Posterior cingulate gyrus (tissue), 11 donors: ENCODE measurements at places on chromosomes 2 and 18.

DNA sequence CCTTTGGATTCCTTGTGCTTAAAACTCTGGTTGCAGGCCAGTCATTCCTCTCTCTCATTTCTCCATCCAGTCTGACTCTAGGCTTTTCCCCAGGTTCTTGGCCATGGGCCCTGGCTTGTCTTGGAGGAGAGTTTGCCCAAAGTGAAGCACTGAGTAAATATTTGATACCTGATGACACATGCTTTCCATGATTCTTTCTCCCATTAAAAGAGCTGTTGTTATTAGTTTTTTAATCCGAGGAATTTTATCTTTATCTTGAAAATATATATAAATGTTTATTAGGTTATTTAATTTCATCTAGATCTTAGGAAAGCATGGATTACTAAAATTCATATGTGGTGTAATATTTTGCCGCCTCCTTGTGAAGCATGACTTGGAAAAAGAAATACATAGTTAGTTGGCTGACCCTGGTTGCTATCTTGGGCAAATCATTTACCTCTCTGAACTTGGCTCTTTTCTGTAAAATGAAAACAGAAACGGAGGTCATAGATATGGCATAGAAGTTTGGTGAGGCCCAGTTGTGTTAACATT is 650.1 kb downstream of the SLC4A3 start:
- no peak for DNase-seq

- no peak for DNase-seq
Observed at GRCh38 chr2:208607694-208608093, 201.1 kb downstream of the PTH2R start.

GRCh38 chr2:228105526-228106250 is 75.8 kb downstream of the SPHKAP start:
- DNase-seq, result no peak

GRCh38 chr2:225136552-225136951 is 94.3 kb upstream of the DOCK10 start:
- DNase-seq, result no peak

GRCh38 chr2:15980605-15981098 is 40.3 kb downstream of the MYCN start:
- no peak for DNase-seq

GRCh38 chr18:3075491-3075890 is 62.5 kb upstream of the LPIN2 start:
- no peak for DNase-seq

DNA sequence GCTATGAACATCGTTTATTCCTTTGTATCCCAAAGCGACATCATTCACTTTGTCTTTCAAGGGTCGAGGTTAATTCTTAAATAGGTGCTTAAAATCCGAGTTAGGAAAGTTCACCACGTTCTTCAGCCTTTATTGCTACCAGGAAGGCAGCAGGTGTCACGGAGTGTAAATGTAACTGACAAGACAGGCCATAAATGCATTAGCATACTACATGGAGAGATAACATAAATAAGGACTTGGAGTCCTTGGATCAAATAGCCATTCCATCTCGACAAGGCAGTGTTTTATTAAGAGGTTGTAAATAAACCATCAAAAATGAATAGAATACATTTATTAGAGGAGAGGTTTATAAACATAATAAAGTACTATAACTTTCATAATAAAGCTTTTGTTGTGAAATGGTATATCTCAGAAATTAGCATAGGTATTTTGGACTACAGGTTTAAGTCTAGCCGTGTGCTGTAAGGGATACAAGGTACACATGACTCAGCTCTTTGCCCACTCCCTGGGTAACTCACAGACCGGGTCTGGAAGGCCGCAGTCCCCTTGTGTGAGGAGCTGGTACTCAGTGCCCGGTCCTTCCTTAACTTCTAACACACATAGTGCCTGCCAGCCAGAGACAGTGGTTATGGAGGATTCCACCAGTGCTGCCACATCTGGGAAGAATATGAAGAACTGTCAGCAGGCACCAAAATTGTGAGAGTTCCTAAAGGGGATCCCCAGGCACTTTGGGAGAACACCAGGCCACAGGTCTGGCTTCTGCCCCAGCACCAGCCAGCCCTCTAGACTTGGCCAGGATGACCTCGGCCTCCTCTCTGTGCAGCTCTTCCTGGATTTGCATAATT is 29.4 kb downstream of the CAPN13 start:
- no peak for DNase-seq

GRCh38 chr2:9629222-9630116 is 1.3 kb downstream of the YWHAQ start:
- DNase-seq, result no peak

DNA sequence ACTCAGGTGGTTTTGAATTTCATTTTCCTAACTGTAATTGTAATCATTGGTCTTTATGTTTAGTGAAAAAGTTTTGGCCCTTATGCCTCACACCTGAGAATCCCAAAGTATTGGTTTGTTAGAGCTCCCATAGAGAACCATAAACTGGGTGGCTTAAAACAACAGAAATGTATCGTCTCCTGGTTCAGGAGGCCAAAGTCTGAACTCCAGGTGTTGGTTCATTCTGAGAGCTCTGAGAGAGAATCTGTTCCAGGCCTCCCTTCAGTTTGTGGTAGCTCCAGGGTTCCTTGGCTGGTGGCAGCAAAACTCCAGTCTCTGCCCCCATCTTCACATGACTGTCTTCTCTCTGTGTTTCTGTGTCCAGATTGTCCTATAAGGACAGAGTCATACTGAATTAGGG is 11.0 kb downstream of the IL37 start:
- DNase-seq, result no peak

DNA sequence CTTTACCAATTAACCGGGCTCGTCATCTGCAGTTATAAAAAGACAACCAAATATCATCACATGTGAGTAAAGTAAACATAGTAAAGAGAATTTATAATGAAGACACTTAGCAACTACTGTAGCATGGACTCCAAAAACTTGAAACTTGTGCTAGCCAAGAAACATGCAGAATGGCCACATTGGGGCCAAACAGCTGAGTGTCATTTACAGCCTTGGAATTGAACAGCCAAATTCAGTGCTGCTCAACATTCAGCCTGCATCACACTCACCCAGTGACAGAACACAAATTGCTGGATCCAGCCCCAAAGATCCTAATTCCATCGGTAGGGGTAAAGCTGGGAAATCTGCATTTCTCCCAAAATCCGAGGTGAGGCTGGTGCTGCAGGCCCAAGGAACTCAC is 224.8 kb upstream of the GYPC start:
- no peak for DNase-seq

- no peak for DNase-seq
Observed at GRCh38 chr2:52117299-52117698, 1085.4 kb upstream of the NRXN1 start.

- DNase-seq, result no peak
Observed at GRCh38 chr2:78977661-78978145, 47.8 kb upstream of the REG3G start.

DNA sequence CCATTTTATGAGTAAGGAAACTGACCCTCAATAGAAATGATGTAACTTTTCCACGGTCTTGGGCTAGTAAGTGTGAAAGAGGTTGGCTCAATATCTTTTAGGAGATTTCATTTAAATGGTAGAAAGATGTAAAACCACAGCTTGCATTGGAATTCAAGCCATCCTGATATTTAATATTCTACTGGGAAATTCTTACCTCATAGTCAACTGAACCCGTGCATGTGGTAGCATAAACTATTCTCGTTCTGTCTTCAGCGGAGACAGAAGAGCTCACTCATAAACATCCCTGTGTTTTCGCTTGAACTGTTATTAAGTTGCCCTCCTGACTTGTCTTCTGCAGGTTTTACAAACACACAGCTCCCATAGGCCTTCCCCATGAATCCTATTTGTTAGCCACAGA is 8.5 kb upstream of the SPATS2L start:
- DNase-seq, result no peak
